ENCODE measurements at places on chromosomes 7 and 10. TPM values are rescaled to one million over a fixed set of nuclear protein-coding genes. Genes with fewer than 3 reads are reported as not detected.
A peak's percentile ranks its signal among the peaks of the same experiment; 100 is the strongest.

DNA sequence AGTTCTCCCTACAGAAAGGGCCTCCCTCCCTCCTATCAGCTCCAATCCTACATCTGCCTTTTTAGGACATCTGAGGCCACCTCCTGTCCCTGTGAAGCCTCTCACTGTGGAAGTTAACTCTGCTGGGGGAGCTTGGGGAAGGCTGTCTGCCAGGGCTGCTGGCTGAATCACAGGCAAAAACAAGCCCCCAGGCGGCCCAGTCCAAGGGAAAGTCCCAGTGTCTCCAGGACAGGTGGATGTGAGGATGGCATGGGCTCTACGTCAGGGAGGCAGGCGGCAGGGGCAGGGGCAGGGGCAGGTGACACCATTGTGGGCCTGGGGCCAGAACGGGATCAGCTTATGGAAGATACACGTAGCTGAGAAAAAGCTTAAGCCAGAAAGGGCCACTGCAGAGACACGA, 240.2 kb downstream of the MAD1L1 start:
- no peak for ATAC-seq

DNA sequence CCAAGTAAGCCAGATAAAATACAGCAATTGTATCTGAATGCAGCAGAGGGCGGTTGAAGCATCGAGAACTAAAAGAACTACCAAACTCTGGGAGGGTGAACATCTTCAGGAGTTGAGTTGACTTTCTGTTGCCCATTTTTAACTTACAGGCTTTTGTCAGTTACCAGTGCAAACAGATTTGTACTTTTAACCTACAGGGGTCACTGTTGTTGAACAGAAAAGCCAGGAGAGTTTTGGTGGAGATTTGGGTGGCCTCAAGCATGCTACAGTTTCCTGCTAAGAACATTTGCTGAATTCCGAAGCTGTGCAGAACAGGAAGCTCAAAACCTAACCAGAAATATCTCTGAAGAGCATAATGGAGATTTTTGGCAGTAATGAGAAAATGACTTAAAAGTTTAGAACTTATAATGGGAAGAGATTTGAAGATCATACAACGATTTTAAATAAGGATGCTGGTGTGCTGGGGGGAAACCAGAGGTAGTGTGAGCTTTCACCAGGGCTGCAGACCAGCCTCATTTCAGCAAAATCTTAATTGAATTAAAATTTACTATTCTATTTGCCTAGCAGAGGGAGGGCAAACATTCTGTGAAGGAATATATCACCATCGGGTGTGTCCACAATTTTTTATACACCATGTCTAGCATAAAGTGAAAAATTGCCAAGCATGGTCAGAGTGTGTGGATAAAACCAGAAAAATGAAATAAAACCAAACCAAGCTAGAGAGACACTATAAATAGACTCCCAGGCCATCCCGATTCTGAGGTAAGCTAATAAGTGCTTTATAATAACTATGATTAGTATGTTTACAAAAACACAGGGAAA, 208.6 kb upstream of the CCDC6 start:
- ATAC-seq = no peak

DNA sequence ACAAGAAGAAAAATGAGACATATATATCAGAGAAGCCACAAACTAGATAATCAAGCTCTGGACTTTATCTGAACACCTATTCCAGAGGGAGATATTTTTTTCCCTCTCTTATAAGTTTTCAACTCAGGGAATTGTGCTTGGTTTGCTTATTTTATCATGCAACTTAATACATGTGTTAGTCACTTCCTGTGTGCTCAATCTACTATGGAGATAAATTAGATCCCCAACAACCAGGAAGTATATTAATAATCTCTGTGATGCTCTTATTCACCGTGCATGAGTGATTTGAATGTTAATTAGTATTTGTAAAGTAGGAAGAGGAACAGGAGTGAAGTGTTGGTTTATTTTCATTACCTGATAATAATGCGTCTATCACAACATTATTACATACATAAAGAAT, 38.8 kb upstream of the ZNF365 start:
- no peak for ATAC-seq

The PON1 gene
- total RNA-seq = not detected

GRCh38 chr10:35470248-35470924, 134.1 kb downstream of the CCNY start:
- no peak for ATAC-seq

The CAV1 gene
- total RNA-seq = not detected

GRCh38 chr7:92595281-92595680, 5.1 kb upstream of the FAM133B start:
- peak; percentile 30 for ATAC-seq

DNA sequence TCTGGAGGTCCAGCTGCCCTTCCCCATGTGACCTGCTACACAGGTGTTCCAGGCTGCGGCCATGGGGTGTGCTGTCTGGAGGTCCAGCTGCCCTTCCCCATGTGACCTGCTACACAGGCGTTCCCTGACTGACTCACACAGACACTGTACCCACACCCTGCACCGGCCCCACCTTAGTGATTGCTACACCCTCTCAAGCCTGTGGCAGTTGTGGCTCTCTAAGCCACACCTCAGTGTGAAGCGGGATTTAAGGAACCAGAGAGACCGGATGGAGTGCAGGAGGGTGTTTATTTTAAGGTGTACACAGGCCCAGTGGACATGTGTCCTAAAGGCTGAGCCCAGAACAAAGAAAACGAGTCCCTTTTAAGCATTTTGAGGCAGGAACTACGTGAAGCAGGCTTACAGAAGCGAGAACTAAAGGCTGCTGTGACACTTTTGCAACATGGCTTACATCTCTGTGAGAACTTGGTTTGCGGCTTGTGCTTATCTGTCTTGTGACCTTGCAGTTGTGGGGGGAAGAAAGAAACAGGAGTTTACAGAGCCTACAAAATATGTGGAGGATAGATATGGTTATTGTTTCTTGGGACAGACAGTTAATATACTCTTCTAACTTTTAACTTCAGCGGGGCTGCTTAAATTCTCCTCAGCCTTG, 326.4 kb downstream of the PAXIP1 start:
- no peak for ATAC-seq

The DCLRE1A gene
- total RNA-seq = 7.9 TPM

DNA sequence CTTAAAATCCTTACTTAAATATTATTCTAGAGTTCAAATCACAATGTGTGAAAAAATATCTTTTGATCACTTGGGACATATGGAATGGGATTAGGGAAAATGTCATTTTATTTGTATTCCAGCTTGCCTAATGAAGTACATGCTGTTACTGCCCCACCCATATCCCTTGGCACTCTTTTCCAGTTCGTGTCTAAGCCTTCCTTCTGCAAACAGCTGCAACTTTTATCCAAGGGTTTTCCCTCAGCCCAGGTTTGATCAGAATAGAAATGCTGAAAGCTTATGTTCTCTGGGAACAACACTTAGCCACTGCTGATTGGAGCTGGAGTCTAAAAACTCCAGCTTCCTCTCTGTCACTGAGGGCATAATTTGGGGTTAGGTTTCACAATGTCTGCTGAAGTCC, 214.1 kb upstream of the FAM3C start:
- no peak for ATAC-seq
